Omental fat pad (tissue), 4 donors: ENCODE measurements at places on chromosomes 1 and 21.
A peak's percentile ranks its signal among the peaks of the same experiment; 100 is the strongest.

- no peak for DNase-seq
These were observed 52.7 kb downstream of the TRIM33 start for GRCh38 chr1:114458237-114458777.

DNA sequence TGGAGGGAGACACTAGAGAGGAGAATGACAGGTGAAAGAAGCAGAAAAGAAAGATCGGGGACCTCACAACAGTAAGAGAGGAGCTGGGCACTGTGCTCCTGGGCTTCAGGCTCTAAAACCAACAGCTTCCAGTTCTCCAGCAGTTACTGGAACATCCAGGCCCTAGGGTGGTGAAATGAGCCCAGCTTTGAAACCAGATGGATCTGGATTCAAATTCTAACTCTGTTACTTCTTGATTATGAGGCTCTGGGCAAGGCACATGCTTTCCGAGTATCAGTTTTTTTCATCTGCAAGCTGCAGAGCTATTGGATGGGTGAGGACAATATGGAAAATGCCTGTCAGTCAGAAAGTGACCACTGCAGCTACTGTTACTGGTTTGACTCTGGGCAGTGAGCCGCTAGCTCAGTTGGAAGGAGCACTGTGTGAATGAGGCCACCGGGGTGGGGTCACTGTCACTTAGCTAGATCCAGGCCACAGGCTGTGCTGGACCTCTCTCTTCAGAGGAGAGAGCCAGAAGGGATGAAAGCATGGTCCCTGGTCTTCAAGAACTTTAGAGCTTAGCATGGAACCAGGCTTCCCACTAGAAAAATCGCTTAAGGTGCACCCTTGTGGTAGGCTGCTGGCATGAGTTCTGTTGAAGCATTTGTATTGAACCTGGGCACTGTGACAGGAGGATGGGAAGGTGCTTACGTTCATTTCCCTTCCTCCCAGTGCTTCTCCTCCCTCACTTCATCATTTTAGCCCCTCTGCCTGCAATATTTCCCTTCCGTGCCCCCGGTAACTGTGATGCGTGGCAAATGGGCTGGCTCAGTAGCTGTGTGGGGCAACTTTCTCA is 12.2 kb downstream of the PLEKHO1 start:
- DNase-seq: no peak

GRCh38 chr1:224198572-224198971 is 15.5 kb downstream of the DEGS1 start:
- DNase-seq: no peak

- DNase-seq: peak; percentile 26
These were observed at the start of gene PCP4 for GRCh38 chr21:39867198-39867650. Gene PCP4 (plus strand): TSS chr21:39867438. CDS start chr21:39867502, 64 bp downstream.

- DNase-seq: no peak
These were observed 2.9 kb upstream of the SEMA4A start for GRCh38 chr1:156150333-156151011.

GRCh38 chr1:177017287-177017852 is 147.1 kb downstream of the ASTN1 start:
- DNase-seq: no peak

- DNase-seq: no peak
These were observed 49.1 kb upstream of the RCOR3 start for GRCh38 chr1:211210052-211210451.

DNA sequence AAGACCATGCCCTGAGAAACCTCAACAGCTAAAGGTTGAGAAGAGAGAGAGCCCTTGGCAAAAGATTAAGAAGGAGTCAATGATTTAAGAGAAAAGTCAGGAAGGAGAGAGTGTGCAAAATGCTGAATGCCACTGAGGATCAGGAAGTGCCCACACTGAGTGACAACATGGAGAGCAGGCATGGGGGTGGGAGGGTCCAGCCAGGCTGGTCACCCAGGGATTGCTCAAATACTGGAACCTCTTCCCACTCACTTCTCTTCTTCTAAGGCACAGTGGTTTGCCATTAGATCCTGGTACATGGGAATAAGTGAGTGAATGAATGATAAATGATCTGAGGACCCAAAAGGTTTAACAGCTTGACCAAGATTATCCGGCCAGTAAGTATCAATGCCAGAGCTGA is 11.1 kb downstream of the PRR9 start:
- DNase-seq: no peak

- no peak for DNase-seq
These were observed 44.1 kb downstream of the WDR4 start for GRCh38 chr21:42835211-42835610.

- DNase-seq: no peak
These were observed 17.2 kb upstream of the PLA2G2E start for GRCh38 chr1:19940486-19941205.

GRCh38 chr1:212968368-212968863 is 18.1 kb downstream of the VASH2 start:
- DNase-seq: no peak

GRCh38 chr1:204107892-204108291 is 35.0 kb downstream of the SOX13 start:
- no peak for DNase-seq

GRCh38 chr1:190808035-190808434 is 330.4 kb upstream of the BRINP3 start:
- no peak for DNase-seq

- DNase-seq: no peak
These were observed 283.9 kb upstream of the ST6GALNAC5 start for GRCh38 chr1:76583235-76583868.

- no peak for DNase-seq
These were observed 191.5 kb downstream of the SDCCAG8 start for GRCh38 chr1:243447347-243447746.

- no peak for DNase-seq
These were observed 149.9 kb downstream of the SYF2 start for GRCh38 chr1:25082216-25082899.

- DNase-seq: peak; percentile 86
These were observed 37.8 kb upstream of the BMP8A start for GRCh38 chr1:39453603-39454002.

GRCh38 chr1:3312898-3313575 is 141.4 kb upstream of the ARHGEF16 start:
- peak; percentile 89 for DNase-seq

GRCh38 chr1:30047576-30047975 is 675.8 kb downstream of the MATN1 start:
- no peak for DNase-seq

DNA sequence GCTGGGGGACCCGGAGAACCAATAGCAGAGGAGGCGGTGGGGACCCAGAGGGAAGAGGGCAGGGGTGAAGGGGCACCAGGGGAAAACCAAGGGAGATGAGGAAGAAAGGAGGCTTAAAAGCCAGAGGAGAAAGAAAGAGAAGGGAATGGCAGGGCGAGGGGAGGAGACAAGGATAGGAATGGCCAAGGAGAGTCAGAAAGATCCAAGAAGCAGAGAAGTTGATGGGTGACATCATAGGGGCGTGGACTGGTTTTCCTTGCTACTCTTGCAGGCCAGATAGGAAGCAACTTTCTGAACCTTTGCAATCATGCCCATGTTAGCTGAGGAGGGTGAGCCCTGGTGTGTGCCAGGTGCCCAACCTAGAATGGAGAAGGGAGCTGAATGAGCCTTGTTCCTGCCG is 5.4 kb downstream of the NPR1 start:
- no peak for DNase-seq

- no peak for DNase-seq
These were observed 49.7 kb upstream of the CCDC27 start for GRCh38 chr1:3702528-3702927.
